ENCODE measurements at places on chromosomes 4 and X.
A peak's percentile ranks its signal among the peaks of the same experiment; 100 is the strongest.

- DNase-seq = no peak
Measured at GRCh38 chr4:102554992-102555391, 53.8 kb downstream of the NFKB1 start.

- DNase-seq = no peak
Measured at GRCh38 chr4:13325744-13326143, 158.4 kb downstream of the RAB28 start.

- DNase-seq = peak; percentile 46
Measured at GRCh38 chr4:141636082-141636770, at the start of gene IL15. IL15 (plus strand) TSS chr4:141636583; CDS start chr4:141719465, 82,882 bp downstream.

- no peak for DNase-seq
Measured at GRCh38 chr4:53586121-53586816, 5.0 kb downstream of the LNX1 start.

DNA sequence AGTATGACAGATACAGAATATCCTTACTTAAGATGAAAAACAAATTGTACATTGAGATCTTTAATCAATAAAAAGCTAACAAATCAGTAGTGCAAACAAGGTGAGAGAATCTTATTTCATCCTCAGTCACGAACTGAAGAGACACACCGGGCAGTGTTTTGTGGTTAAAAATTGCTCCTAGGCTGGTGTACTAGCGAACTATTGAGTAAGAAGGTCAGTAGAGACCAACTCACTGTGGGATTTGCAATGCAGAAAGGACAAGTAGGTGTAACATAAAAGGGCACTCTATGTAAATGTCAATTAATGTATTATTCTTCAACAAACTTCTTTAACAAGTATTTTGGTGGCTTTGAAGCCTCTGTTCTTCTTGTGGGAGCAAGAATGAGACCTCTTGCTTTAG, 260.2 kb upstream of the PPARGC1A start:
- no peak for DNase-seq

GRCh38 chr4:151034829-151035228, 19.7 kb upstream of the LRBA start:
- no peak for DNase-seq

GRCh38 chr4:147960971-147961370, 229.1 kb downstream of the ARHGAP10 start:
- DNase-seq = no peak

DNA sequence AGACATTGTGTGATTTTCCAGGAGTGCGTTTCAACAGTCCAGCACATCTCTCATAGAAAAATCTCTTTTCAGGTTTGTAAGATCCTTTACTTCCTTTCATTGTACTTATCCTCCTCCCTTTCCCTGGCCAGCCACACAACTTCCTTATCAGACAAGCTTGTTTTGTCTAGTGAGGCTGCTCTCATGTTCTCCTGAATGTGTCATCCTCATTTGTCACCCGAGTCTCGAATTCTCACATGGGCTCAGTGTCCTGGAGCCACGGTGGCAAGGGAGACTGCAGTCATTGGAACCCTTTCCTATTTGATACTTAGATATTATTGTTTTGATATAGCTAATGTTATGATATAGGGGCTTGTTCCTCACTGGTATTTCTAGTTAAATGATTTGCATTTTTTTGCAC, 16.9 kb downstream of the SYNPO2 start:
- DNase-seq = no peak

DNA sequence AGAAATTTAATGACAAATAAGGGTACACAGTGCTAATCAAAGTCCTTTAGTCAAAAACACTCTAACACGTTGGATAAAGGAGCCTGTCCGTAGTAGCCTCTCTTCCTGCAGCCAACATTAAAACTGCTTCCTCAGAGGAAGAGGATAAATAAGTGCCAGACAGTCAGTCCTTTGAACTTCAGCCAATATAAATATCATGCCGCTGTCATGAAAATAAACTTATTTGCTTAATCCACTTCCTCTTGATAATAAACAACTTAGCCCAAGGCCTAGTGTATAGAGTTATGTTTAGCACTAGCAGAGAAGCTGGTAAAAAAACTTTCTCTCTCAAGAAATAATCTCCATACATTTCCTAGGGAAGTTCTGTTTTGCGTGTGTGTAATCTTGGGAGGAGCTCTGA, 196.7 kb downstream of the HS3ST1 start:
- DNase-seq = no peak

GRCh38 chr4:89447543-89447942, 139.9 kb upstream of the GPRIN3 start:
- DNase-seq = no peak

DNA sequence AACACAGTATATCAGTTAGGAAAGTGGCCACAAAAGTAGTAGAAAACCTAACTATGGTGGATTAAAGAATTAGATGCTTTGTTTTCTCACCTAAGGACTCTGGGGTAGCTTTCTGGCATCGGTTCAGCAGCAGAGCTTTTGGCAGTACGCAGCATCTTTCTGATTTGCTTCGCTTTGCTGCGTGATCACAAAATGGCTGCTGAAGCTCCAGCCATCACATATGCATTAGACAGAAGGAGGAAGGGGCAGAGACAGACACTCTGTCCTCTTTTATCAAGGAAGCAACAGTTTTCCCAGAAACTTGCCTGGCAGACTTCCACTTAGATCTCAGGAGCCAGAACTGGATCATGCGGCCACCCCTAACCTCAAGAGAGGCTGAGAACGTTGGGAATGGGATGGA, 15.1 kb downstream of the TREX2 start:
- no peak for DNase-seq

- DNase-seq = no peak
Measured at GRCh38 chrX:119410027-119410819, 11.1 kb downstream of the SLC25A43 start.

GRCh38 chr4:73698217-73698616, 42.2 kb upstream of the CXCL8 start:
- no peak for DNase-seq

- DNase-seq = no peak
Measured at GRCh38 chr4:120926358-120927025, 4.0 kb upstream of the PRDM5 start.

DNA sequence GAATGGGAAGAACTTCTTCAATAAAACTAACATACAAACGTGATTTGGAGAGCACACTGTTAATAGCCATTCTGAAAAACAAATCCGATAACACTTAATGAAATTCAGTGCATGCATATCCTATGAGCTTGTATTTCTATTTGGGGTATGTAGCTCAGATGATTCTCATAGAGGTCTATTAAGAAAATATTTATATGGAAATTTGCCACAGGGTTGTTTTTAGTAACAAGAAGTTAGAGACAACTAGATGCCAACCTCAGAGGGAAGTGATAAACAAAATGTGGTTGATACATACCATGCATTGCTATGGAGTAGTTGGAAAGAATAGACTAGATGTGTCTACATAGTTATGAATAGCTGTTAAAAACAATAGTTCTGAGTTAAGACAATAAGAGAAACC, 395.8 kb upstream of the MAGEB18 start:
- DNase-seq = no peak

GRCh38 chrX:114581528-114582263, 2.2 kb upstream of the HTR2C start:
- DNase-seq = no peak

DNA sequence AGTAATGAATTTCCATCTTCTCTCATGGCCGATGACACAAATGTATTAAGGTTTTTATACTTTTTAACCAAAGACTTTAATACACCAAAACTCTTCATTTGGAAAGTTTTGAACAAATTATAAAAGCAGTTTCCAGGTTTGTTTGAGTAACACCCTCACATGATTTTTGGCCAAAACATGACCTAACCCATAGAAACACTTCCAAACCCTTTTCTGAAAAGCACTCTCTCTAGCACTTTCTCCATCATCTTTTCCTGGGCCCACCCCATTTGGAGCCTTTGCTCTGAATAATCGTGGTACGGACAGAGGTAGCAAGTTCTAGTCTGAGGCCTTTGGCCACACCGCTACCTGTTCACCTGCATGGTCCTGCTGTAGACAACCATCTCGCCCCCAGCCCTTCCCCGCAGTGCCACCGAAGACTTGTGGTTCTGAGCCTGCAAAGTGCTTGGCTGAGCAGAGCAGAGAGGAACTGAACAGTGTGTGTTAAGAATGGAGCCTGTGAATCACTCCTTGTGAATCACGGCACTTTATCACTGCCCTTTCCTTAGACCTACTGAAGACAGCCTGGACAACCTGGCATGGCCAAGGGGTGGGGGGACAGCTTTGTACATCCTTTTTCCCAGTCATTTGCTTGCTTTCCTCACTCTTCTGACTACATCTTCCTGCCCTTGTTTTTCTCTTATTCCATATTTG, 181.8 kb downstream of the PTTG2 start:
- no peak for DNase-seq

GRCh38 chrX:140504371-140505324, at the start of gene SOX3:
SOX3 (minus strand) TSS chrX:140505069; CDS start chrX:140505060, 9 bp downstream.
- no peak for DNase-seq

DNA sequence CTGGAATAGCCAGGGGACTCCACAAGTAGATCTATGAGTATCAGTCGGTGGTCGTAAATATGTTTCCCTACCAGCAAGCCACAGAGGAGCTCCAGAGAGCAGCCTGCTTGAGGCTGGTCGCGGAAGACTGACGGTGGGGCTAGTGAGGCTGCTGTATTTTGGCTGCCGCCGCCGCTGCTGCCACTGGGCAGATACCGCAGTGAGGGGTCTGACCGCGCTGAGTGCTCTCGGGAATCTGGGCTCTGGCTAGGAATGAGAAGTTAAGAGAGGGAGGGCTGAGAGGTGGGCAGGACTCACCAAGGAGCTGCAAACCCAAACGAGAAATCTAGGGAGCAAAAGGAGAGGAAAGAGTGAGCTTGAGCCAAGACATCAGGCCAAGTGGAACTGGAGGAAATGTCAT, at the start of gene EXOC1L:
Gene EXOC1L (plus strand): TSS at position 157 of the 400 bp plus-strand sequence. CDS start 237 bp downstream, at position 394.
- peak; percentile 19 for DNase-seq

DNA sequence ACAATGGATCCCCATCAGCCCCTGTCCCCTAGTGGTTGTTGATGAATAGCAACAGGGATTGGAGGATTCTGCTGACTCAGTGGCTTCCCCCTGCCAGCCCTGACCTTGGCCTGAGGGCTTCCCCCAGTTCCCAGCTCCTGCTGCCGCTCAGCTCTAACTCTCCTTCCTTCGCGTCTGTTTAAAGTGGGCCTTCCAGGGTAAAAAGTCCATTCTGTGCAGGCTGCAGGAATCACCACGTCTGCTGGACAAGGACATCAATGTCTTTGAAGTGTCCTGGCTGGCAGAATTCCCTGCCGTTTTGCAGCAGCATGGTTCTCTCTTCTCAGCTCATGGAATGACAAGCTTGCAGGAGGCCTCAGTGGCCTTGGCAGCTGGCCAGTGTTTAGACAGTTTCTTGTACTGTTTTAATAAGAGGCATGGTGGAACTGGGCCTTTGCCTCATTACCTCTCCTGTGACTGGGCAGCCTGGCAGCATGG, 152.5 kb upstream of the STX18 start:
- no peak for DNase-seq

GRCh38 chrX:129825746-129826505, 17.8 kb downstream of the ZDHHC9 start:
- DNase-seq = no peak

- peak; percentile 76 for DNase-seq
Measured at GRCh38 chrX:76427560-76428242, at the start of gene MAGEE1. MAGEE1 (plus strand) TSS chrX:76427710; CDS start chrX:76427931, 221 bp downstream.

GRCh38 chr4:78876568-78877320, 62.5 kb downstream of the PAQR3 start:
- no peak for DNase-seq

DNA sequence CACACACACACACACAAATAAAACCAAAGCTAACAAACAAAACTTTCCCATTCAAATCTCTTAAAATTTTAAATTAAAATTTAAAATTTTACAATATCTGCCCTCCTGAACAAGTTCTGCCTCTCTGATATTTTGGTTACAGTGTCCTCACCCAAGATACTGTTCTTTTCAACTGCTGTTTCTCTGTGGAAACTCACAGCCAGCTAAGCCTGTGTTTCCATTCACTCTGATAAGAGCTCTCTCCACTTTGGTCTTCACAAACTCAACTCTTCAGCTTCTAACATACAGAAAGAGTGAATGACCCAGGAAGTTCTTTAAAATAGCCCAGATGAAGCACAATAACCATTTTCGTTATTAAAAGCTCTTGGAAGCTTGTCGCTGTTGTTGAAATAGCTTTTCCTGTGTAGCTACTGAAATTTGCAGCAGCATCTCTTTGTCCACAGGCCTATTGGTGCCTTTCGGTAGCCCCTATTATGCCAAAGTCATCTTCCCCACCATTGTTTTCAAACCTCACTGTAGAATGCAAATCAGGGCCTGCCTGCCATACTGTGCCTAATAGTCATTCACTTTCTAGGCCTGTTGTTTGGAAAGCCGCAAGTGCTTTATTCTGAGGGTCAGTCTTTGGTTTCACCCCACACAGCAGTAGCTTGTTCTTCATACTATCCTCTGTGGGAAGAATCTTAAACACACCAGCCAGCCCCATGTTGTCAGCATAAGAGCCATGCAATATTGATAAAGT, 19.4 kb downstream of the INPP4B start:
- no peak for DNase-seq

DNA sequence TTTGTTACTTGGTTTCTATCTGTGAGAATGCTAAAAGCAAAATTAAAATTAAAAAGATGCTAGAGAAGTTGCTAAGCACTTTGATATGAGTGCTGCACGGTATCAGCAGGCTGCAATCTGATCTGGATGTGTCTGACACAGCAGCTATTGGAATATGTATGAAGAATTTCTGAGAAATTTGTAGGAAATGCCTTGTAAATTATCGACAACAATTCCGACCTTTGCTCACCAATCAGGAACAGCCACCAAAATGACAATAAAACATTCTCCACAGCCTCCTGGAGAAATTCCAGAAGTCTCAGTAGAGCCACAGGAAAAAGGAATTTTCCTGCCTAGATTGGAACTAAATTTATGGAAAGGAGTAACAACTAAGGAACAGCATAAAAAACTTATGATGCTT, 82.5 kb downstream of the TIGD2 start:
- no peak for DNase-seq

DNA sequence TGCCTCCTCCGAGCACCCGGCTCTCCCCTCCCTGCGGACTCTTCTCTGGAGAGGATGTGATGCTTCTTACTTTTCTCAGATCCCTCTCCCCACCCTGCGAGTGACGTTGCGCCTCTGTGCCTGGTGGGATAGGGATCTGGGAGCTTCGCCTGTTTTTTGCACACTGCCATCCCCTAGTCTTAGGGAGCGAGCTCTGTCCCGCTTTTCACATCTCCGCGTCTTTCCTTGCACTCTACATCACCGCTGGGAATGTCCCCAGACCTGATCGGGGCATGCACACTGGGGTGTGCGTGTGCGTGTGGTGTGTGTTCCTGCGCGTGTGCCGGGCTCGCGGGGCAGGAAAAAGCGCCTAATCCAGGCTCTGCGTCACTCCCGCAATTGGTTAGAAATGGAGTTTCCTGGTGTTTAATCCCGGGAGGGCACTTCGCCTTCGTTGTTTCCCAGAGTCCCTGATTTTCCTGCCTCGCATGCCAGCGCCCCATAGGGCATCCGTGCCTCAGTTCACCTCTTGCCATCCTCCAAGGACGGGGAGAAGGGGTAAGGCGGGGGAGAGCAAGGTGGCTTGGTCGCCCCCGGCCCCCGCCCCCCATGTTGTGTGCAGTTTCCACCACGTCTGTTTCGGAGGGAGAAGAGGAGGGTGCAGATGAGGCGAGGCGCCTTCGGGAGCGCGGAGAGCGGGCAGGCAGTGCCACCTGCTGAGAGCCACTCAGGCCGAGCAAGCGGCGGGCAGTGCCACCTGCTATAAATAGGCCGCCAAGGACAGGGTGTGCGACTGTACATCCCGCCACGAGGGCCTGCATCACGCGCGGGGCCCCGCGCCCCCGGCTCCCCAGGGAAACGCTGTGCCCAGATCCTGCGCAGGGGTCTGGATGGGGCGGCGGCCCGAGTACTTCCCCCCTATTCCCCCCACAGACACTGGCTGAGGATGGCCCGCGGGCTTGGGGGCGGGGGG, 759 bp upstream of the TBC1D1 start:
- peak; percentile 27 for DNase-seq

GRCh38 chrX:148470324-148470723, 30.1 kb upstream of the AFF2 start:
- no peak for DNase-seq
